ENCODE measurements at places on chromosomes 13 and 19.
A peak's percentile ranks its signal among the peaks of the same experiment; 100 is the strongest.

DNA sequence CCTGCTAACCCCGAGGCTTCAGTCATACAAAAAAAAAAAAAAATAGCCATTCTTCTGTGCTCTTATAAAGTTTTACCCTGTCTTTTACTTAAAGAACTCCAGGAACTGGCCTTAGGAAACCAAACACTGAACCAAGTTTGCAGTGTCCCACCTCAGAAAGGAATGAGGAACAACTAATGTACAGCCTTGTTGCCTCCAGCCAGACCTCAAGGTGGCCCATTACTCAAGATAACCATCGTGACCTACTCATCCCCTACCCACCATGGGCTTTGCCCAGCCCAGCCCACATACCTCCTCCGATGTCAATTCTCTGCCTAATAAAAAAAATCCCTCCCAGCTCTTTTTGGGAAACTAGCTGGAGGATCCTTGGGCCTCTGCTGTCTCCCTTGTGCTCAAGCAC lies 133.2 kb downstream of the STARD13 start:
- no peak for DNase-seq

- DNase-seq = no peak
These were observed 38.6 kb upstream of the ZNF30 start for GRCh38 chr19:34888091-34888490.

- DNase-seq = no peak
These were observed 62.9 kb downstream of the CHST8 start for GRCh38 chr19:33684538-33685232.

GRCh38 chr13:96052656-96053002 lies 572 bp downstream of the UGGT2 start:
- DNase-seq = peak; percentile 76

DNA sequence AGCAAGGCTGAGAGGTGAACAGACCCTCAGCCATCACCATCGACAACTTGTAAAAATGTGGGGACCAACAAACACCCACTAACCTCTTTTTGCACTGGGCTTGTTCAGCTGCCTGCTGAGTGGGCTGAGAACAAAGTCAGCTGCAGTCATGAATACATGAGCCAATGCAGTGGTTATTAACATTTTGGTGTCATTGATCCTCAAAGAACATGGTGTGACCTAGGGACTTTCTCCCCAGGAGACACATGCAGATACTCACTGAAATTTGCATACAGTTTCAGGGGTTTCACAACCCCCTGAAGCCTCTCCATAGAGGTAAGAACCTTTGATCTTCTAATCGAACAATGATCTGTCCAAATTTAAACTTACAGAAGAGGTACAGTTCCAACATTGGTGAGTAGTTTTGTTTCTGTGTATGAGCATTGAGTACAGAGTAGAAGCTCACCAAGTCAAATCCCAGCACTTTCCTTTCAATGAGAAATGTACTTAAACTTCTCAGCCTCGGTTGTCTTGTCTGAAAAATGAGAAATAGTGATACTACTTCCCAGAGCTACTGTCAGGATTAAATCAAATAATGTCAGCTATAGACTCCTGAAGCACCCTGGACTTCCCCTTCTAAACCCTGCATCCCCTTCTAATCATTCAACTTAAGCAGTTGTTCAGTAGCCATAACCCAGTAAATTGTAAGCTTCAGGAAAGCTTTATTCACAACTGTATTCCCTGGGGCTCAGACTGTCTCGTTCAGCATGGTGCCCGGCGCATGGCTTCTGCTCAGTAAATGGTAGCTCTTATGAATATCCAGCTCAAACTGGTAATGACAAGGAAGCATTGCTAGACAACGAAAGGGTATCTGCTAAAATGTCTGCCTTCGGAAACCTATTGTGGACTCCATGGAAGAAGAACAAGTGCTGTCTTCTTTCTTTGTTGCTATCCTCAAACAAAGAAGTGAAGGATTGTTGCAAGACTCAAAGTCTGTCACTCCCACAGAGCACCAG lies 148.7 kb downstream of the FOXO1 start:
- DNase-seq = no peak

- DNase-seq = no peak
These were observed 4.5 kb downstream of the GTPBP3 start for GRCh38 chr19:17341845-17342244.
